CD4-positive, alpha-beta T cell treated with Interleukin-10 for 1 hour (primary cell): ENCODE measurements at places on chromosomes 16 and 17.

- DNase-seq, result no peak
Observed at GRCh38 chr17:80000981-80001775, 34.5 kb downstream of the TBC1D16 start.

DNA sequence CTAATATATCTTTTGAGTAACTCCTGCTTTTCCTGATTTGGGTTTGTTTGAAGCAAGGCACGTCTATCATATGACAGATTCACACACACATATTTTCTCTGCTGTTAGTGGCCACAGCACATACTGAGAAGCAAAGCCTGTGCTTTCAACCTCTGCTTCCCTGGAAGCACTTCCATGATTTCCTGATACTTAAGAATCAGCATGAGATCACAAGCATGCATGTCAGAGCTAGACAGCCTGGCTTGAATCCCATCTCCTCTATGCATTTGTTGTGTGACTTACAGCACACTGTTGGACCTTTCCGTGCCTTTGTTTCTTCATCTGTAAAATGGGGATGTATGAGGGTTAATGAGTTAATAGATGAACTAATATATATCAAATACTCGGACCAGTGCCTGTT, 151.1 kb upstream of the NOL11 start:
- no peak for DNase-seq

- no peak for DNase-seq
Observed at GRCh38 chr17:43722870-43723665, 35.5 kb downstream of the SOST start.

DNA sequence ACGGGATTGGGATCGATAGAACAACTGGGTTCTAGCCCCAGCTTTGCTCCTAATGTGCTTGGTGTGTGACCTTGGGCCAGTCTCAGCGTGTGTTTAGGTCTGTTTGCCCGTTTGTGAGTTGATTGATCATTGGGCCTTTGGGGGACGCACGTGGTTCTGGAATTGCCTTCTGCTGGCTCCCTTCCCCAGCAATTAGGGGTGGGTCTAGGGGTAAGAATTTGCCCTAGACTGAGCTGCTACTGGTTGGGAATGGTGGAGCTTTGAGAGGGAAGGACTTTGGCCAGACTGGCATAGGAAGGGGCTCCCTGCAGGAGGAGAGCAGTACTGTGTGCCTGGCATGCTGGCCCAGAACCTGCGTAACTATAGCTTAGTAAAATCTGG, 1.5 kb downstream of the SPNS2 start:
- no peak for DNase-seq

DNA sequence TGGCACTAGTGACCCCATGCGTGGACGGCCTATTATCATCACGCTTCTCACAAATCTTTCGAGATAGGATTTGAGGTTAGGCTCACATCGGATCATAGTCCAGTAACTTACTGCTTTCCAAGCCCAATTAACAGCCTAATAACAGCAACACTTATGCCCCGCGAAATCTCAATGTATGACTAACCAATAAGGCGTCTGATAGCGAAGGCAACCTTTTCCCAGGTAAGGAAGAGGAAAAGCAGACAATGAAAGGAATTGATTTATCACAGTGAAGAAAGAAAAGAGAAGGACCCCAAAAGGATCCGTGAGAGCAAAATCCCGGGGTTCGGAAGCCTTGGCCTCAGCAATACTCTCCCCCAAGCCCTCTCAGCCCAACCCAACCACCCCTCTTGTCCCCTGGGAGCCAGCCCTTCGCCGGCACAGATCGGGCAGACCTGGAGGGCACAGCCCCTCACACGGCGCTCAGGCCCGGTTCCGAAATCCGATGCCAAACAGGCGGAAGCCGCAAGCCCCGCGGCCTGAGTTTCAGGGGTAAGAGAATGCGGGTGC, 534 bp downstream of the GPATCH8 start:
- no peak for DNase-seq

- peak; percentile 21 for DNase-seq
Observed at GRCh38 chr17:6924208-6924607, 71.6 kb upstream of the ALOX12 start.

GRCh38 chr17:42798011-42798382, 507 bp downstream of the COA3 start:
- no peak for DNase-seq

DNA sequence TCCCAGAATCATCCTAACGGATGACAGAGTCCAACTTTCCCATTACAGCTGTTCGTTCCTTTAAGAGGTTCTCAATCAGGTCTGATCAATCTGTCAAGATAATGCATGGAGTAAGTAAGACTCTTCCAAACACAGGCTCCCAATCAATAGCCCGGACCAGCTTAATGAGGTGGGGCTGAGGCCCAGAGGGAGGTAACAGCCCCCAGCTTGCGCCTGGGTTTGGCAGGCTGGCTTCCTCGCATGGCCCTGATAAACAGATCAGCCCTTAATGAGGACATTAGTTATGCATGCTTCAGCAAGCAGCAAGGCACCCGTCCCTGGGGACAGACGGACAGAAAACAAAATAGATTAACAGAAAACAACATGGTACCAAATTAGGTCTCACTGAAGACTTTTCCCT, 145.7 kb downstream of the ZFHX3 start:
- DNase-seq, result no peak

- no peak for DNase-seq
Observed at GRCh38 chr17:73562896-73563295, 81.3 kb downstream of the SDK2 start.

DNA sequence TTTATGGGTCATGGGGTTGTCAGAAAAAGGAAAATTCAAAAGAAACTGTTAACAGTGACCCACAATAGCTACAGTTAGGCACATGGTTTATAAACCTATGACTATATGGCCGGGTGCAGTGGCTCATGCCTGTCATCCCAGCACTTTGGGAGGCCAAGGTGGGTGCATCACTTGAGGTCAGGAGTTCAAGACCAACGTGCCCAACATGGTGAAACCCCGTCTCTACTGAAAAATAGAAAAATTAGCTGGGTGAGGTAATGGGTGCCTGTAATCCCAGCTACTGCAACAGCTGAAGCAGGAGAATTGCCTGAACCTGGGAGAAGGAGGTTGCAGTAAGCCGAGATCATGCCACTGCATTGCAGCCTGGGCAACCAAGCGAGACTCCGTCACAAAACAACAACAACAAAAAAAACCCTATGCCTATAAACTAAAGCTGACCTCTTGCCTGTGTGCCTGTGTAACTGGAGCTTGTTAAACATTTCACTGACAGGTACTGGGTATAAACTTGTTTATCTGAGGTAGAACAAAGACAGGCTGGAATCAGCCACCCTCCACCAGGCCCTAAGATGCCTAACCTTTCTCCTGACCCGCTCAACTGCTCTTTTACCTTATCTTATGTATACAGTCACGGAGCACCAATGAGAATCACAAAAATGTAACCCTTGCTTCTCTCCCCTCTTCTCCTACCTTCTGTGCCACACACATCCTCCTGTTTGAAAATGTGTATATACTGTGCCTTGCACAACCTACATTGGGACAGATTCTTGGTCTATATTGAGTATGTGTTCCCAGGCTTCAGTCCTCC, 62.9 kb upstream of the ATF7IP2 start:
- DNase-seq, result no peak

DNA sequence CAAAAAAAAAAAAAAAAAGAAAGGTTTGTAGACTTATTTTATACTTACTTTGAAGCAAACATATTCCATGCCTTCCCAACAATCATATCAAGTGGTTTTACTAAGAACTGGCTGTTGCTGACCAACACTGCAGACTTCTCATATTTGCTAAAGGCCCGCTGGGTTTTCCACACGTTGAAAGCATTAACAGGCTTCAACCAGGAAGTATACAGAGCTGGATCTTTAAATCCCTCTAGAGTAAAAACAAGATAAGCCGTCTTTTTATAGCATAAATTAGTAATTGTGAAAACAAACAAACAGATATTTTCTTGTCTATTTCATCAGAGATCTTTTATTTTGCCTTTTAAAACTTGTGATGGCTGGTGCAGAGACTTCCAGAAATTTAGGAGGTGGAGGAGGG, 29.1 kb downstream of the TUBD1 start:
- no peak for DNase-seq

DNA sequence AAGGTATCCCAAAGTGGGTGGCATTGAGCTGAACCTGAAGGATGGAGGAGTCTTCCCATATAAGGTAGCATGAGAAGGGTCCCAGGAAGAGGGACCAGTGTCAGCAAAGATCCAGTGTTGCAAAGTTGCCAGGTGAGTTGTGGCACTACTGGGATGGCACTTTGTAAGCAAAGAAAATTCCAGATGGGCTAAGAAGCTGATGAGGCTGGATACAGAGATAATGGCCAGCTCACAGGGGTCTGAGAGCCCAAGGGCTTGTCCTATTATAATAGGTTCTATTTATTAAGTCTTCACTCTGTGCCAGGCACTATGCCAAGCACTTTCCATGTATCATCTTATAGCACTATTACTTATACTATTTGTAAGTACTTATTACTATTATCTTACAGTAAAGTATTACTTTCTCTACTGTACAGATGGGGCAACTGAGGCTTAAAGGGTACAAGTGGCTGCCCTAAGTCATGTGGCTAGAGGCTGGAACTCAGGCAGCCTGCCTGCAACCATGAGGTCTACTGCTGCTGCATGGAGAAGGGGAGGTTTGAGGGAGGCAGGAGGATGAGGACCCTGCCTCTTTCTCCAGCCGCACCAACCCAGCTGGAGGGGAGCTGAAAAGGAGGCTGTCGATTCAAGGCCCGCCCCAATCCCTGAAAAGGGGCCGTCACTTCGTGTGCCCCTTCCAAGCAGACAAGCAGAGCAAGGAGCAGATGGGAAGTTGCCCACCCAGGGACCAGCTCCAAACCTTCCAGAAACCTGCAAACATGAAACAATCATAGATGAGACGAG, 86.5 kb downstream of the C16orf78 start:
- DNase-seq, result no peak

- peak; percentile 98 for DNase-seq
Observed at GRCh38 chr17:7329374-7329996, 350 bp upstream of the NEURL4 start.

- DNase-seq, result peak; percentile 24
Observed at GRCh38 chr17:49035470-49036269, 38.5 kb downstream of the IGF2BP1 start.

DNA sequence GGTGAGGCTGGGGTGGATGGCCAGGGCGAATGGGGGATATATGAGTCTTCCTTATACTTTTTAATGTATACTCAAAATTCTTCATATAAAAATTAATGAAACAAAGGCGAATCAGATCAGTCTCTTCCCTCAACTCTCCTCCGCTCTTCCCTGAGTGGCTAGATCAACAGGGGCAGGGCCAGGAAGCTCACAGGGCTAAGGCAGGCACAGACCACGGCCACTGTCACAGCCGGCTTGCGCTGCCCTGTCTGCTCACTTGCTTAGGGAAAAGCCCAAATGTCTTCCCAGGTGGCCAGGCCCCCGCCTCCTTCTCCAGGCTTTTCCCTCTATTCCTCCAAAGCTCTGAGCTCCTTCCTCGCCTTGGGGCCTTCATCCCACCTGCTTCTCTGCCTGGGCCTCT, 6.0 kb downstream of the GRIN2C start:
- DNase-seq, result no peak

DNA sequence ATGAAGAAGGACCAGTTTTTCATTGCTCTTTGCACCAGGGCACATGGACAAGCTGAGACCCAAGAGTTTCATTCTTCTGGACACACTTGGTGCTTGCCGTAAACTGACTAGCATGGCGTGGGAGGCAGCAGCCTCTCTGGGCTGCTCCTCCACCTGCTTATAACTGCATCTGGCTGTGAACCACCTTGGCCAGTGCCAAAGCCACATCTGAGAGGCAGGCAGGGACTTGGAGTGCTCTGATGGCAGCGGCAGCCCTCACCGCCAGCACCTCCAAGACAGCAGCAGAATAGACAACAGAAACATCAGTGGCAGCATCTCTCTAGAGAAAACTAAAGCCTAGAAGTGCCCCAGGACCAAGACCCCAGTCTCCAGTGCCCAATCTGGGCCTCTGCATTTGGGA, 4.7 kb downstream of the KRT37 start:
- DNase-seq, result peak; percentile 9

GRCh38 chr17:5373112-5373511, 46.4 kb downstream of the NUP88 start:
- DNase-seq, result no peak

DNA sequence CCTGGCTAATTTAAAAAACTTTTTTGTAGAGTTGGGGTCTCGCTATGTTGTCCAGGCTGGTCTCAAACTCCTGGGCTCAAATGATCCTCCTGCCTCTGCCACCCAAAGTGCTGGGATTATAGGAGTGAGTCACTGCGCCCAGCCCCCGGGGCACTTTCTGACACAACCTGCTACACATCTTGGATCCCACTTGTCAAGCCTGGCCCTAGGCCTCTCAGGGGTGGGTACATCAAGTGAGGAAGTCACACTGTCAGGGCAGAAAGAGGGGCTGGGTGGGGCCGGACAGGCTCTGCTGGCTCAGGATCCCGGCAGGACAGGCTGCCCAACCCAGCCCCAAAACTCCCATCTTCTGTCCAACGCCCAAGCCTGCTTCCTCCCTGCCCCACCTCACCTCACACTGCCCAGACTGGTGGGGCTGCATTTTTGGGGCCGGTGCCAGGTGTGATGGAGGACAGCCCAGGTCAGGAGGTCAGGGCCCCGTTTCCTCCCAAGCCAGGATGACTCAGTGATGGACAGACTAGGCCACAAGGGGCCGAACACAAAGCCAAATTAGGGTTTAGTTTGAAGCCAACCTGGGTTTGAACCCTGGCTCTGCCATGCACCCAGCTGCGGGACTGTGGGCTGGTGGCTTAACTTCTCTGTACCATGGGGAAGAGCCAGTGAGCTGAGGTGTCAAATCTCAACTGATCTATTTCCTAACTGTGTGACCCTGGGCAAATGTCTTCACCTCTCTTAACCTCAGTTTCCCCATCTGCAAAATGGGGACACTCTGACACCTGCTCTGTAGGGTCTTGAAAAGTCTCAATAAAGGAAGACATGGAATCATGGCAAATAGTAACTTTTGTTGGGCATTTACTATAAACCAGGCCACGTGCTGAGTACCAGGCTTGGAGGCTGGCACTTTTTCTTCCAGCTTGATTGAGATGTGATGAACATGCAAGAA, 8.9 kb upstream of the PPL start:
- DNase-seq, result no peak

DNA sequence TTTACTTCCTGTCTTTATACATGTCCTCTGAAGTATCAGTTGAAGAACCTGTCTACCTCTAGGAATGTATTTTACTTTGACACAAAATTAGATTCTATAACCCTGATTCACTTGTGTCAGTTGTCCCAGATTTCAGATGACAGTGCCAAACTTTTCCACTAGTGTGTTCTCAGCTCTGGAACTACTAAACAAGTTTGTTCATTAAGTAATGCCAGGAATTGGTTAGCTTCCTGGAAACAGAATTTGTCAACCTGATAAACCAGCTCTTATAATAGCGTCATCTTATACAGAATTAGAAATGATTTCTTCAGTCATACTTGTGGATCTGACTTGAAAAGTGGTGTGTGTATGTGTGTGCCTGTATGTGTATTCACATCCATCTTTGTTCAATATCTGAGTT, 7.4 kb downstream of the MAP3K3 start:
- no peak for DNase-seq

DNA sequence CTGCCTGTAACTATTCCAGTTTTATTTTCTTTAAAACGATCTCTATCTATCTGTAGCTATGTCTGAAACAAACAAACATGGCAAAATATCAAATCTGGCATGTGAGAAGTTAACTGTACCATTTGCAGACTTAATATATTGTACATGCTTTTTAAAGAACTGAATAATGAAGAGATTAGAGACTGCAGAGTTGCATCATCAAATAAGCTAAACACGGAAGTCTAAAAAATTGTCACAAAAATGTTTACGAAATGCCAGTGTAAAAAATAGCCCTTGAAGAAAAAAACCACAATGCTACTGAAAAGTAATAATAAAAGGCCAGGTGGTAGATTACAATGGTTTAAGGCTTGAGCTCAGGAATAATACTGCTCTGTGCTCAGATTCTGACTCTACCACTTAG, 43.1 kb downstream of the HS3ST3A1 start:
- no peak for DNase-seq

GRCh38 chr17:75572713-75573539, 14.7 kb upstream of the MYO15B start:
- DNase-seq, result no peak
